ENCODE measurements at places on chromosomes 11 and 22.

- DNase-seq = no peak
Observed at GRCh38 chr22:38730411-38730871, 24.7 kb downstream of the GTPBP1 start.

GRCh38 chr11:57097149-57097548, 84.6 kb upstream of the LRRC55 start:
- DNase-seq = no peak

GRCh38 chr11:72333661-72334060, 89.7 kb upstream of the PHOX2A start:
- no peak for DNase-seq

DNA sequence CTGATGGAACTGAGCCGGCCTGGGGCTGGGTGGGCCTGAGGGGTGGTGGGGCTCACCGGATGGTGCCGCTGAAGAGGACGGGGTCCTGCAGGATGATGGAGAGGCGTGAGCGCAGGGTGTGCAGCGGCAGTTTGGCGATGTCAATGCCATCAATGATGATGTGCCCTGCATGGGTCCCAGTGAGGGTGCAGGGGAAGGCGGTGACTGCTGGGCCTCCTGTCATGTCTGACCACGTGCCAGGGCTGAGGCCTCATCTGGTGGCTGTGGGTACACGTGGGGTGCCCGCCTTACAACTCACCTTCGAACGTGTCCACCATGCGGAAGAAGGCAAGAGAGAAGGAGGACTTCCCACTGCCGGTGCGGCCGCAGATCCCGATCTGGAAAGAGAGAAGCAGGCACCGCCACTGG, 7.1 kb upstream of the KCNJ11 start:
- no peak for DNase-seq

Data from GOT3 (cell line).